CD4-positive, CD25-positive, alpha-beta regulatory T cell (primary cell): ENCODE measurements at places on chromosomes 7 and 10. TPM values are rescaled to one million over a fixed set of nuclear protein-coding genes. Genes with fewer than 3 reads are reported as not detected.

COL28A1 gene
- polyA plus RNA-seq: not detected

GRCh38 chr7:101586078-101586905, 42.8 kb downstream of the MYL10 start:
- no peak for DNase-seq

DNA sequence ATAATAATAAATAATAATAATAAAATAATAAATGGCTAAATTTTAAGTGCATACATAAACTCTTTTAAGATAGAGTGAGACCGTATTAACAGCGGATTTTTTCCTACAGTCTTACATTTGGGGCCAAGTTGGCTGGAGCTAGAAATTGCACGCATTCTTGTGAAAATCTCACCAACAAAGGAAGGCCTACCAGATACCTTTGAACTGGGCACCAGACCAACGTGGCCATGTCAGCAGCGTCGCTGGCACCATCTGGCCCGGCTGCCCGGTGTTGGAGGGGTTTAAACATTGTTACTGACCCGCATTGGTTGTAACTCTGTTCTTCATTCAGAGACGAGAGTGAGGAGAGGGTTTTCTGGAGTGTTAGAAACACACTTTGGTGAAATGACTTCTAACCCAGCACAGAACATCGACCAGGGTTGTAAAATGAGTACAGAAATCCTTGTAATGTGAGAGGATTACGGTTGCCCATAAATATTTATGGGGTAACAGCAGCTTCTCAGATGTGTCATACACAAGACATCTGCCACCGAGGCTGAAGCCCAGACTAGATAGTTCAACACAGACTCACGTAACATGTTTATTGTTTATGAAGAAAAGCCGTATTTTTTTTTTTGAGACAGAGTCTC, 34.6 kb upstream of the UNCX start:
- DNase-seq: no peak

DNA sequence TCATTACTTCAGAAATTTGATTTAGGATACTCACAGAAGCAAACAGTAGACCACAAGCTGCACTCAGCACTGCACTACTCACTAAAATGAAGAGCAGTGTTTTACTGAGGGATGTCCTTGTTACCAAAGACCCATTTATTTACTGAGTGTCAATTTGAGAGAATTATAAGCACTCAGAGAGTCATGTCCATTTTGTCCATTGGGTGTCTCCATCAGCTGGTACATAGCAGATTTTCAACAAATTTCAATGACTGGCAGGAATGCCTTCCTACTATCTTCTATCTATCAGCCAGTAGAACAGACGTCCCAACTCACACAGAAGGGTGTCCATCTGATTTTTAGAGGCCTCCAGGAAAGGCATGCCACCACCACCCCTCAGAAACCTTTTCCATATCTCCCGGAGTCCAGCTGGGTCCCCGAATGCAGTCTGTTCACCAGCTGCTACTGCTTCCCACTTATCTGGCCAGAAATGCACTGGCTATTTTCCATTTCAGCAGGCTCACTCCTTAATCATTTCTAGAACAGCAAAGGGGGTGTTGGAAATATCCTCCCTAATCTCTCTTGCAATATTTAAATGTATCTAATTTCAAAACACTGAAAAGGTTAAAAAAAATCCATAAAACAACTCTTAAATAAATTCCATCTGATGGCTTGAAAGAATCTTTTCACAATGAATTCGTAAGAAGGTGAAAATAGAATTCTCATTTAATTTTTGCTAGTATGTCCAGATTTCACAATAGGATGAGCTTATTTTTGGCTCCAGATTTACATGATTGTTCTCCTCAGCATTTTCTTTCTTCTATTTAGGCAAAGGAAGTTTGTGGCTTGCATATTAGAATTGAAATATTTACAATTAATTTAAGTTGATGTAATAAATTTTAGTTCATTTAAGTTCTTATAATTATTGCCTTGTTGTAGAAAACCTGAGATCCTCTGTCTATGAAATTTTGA, 1164.0 kb upstream of the CELF2 start:
- DNase-seq: no peak
